CD4-positive, alpha-beta T cell treated with Interleukin-10 for 1 hour (primary cell): ENCODE measurements at places on chromosomes 5 and 9.

DNA sequence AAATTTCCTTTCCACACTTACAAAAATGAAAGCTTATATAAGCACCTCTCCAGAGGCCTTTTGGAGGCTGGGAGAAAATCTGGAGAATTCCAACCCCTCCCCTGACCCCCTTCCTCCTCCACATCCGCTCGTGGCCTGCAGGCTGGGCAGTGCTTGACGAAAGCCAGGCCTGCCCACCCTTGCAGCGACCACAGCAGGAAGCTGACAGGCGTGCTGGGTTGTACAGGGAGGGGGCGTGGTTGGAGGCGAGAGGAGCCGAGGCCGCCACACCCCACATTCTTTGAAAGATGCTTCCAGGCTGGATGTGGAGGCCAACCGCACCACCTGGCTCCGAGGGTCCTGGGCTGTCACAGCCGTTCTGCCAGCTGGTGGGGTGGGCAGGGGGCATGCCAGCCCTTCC is 47.8 kb upstream of the IER5L start:
- peak; percentile 59 for DNase-seq

GRCh38 chr5:177600508-177601018 is 631 bp downstream of the B4GALT7 start:
- peak; percentile 11 for DNase-seq

DNA sequence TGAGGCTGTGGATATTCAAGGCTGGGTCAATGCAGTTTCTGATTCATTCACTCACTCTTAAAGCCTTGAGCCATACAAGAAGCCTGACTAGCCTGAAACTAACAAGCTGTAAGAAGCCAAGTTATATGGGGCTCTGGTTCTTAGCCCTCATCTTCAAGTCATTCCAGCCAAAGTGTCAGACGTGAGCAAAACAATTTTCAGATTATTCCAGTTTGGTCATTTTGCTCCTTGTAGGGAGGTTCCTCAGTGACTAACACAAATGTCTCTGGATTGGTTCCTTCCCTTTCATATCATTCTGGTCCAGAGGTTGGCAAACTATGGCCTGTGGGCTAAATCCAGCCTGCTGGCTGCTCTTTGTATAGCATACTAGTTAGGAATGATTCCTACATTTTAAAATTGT is 12.5 kb upstream of the SHOC1 start:
- no peak for DNase-seq

- DNase-seq: no peak
These were observed 51.1 kb downstream of the PDE6A start for GRCh38 chr5:149893403-149893931.

GRCh38 chr9:78132701-78133058 is 101.1 kb upstream of the GNAQ start:
- DNase-seq: peak; percentile 33

GRCh38 chr5:16690243-16690852 is 73.6 kb upstream of the RETREG1 start:
- DNase-seq: no peak

DNA sequence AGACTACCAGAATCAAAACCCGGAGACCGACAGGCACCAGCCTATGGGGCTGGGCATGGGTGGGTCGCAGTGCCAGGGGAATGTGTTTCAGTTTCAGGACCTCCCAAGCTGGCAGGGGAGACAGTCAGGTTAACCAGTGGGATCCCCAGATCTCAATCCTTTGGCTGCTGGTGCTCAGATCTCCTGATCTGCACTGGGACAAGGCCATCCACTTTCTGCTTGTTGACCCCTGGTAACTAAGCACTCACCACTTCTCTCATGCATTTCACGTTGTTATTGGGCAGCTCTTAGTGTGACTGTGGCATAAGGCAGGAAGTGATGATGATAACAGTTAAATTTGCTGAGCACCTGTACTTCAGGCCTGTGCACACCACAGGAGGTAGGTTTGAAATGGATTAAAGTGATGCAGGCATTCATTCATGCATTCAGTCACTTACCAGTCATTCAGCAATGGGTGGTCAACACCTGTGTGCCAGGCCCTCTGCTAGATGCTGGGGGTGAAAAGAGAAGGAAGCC is 42.1 kb upstream of the STXBP1 start:
- peak; percentile 51 for DNase-seq

DNA sequence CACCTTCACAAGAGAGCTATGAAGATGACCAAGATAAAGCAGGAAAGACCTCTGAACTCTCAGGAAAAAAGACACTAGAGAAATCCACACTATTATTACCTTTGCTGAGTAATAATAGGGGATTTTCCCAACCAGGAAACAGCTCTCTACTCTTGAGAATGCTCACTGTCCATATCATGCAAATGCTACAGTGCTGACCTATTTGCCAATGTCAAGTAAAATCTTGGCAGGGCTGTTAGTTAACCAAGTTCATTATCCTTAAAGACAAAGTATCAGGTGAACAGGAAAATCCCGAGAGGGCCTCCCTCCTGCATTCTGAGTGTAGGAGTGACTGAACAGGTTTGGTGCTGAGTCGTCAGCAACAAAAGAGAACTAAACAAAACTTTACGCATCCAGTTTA is 306.6 kb downstream of the ACTL7B start:
- DNase-seq: no peak

DNA sequence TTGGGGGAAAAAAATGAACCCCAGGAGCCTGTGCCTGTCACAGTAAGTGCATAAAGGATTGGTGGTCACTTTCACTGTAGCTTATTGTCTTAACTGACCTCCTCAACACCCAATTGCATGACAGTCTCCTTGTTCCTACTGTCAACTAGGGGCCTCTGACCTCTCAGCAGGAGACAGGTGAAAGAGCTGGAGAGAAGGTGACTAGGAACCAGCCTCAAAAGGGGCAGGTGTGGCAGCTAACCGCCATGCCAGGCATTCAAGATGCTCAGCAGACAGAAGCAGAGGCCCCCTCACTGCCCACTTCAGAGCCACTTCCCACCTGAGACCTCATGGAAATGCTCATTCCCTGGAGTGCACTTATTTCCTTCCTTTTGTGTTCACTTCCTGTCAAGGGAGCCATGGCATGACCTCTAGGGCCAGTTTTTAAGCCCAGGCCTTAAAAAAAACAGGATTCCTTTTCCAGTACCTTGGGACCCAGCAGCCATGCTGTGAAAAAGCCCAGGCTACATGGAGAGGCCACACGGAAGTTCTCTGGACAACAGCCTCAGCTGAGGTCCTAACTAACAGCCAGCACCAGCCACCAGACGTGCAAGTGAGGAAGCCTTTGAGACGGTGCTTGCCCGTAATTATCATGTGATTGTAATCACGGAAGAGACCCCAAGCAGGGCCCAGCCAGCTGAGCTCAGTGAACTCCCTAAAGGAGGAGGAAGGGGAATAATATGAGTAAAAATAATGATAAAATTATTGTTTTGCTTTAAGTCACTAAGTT is 74.9 kb downstream of the NSUN2 start:
- DNase-seq: no peak

DNA sequence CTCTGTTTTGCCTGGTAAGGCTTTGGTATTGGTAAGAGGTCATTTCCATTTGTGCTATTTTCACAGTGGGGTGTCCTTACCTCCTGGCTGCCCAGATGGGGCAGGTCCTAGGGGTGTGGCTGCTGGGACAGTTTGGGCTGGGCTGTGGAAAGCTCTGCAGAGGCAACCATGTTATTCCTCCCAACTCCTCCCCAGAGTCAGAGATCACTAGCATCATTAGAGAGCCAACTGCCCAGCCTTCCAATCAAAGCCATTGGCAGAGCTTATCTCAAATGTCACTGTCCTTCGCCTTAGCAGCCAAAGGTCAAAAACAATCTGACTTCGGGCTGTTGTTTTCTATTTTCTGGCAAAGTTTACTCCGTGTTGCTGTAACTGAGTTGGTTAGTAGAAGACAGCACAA is 33.6 kb upstream of the HRH2 start:
- DNase-seq: no peak

GRCh38 chr5:100406640-100407039 is 128.5 kb upstream of the FAM174A start:
- DNase-seq: no peak

GRCh38 chr9:7320139-7320538 is 479.4 kb downstream of the DMAC1 start:
- DNase-seq: no peak

- no peak for DNase-seq
These were observed 42.8 kb downstream of the TEX10 start for GRCh38 chr9:100309992-100310391.

DNA sequence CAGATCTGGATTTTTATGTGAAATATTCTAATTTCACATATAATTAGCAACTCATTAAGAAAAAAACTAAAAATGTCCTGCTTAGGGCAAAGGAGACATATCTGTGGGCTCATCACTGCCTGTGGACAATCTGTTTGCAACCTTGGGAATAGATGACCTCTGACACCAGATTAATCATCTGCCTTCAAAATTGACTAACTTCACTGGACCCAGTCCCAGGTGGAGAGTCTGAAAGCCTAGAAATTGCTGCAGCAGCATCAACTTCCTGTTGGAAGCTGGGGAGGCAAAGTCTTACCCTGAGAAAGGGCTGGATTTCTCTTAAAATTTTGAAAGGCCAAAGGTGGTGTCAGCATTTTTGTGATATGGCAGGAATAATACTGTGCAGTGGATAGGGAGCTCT is 76.3 kb upstream of the TNC start:
- no peak for DNase-seq

GRCh38 chr9:73132034-73132776 is 19.5 kb upstream of the ANXA1 start:
- peak; percentile 91 for DNase-seq

DNA sequence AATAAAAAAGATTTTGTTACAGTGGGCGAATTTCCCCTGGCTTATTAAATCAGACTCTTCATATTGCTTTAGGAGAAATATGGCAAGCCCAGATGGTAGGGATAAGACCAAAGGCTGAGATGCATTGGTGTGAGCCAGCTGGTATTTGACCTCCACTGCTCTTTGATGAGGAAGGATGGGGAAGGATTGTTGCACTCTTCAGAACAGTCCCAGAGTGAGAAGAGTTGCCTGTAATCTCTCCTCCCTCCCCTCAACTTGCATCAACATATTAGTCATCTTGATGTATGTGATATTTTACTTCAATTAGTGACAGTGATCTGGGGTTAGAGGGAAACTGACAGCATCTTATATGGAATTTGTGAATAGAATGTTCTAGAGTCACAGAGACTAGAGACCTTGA is 136.6 kb downstream of the ADAMTS12 start:
- DNase-seq: no peak

DNA sequence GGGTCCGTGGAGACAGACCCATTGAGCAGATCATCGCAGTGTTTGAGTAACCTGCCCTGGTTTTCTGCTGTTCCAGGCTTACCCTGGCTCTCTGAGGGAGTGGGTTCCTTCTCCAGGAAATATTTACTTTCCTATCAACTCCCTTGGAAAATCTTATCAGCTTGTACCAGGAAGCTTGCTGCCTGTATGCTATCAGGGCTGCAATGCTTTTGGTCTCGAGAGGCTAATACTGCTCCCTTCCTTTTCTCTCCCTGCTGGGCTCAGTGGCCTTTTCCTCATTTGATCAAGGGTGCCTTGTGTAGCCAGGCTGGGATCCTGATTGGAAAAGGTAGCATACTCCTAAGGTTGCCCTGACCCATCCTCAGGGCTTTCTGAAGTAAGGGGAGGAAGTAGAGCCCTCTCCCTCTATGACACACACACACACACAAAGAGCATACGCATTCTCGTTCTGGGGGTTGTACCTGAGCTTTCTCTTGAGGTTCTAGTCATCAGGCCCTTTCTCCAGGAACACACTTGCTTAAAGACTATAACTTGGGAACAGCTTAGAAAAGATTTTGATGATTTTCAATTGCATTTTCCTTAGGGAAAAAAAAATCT is 41.6 kb downstream of the CYSTM1 start:
- DNase-seq: no peak

DNA sequence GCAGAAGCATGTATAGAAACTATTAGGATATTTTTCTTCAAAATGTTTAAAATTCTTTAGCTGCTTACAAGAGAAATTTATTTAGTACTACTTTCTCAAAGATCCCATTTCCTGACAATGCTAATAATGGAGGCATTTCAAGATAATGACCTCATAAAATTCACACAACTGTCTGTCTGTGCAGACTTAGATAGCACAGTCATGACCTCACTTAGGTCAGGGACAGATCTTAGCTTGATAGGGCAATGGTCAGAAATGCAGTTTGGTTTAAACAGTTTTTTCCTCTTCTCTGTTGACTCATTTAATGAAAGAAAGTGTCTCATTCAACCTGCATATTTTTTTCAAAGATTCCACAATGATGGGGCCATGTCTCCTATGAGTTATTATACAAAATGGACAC is 128.4 kb downstream of the GRIA1 start:
- no peak for DNase-seq

DNA sequence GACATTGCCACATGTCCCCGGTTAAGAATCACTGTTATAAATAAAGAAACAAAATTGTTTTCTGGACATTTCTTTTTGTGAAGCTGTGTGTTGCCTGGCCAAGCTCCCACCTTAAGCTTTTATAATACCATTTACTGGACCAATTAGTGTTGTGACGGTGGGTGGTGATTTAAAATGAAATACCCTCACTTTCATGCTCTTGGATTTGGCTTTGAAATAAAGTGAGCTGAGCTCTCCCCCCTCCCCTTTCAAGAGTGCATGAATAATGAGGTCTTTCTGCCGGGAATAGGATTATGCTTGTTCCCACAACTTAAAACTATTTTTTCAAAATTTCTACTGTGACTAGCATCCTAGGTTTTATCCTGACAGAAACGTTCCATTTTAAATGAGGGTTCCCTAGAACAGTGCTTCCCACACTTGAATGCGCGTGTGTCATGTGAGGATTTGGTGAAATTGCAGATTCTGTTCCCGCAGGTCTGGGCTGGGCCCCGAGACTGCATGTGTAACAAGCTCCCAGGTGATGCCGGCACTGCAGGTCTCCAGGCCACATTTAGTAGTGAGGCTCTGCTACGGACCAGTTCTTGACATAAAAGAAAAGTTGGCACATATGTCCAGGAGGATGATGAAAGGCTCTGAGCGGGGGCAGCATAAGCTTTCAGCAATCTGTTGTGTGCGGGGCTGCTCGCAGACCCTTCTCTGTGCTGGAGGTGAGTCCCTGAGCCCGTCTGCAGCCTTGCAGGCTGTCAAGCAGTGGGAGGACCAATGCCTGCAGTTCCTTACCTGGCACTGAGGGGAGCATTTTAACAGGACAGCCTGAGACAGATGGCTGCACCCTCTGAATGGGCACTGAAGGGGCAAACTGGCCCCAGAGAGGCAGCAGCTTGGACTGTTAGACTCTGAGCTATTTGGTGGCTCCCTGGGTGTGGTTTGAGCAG is 24.4 kb downstream of the IQGAP2 start:
- DNase-seq: no peak

DNA sequence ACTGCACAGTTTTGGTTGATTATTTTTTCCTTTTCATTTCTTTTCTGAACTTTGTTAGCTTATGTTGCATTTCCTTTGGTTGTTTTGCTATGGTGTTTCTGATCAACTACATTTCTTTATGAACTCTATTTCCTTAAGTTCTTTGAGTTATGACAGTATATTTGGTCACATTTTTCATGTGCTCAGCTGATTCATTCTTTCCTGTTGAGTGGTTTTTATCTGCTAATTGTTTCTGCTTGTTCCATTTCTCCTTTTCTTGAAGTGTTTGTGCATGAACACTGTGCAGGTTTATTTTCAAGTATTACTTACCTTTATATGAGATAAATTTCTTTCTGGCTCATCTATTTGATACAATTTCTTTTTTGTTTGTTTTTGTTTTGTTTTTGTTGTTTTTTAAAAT is 50.9 kb upstream of the MACIR start:
- DNase-seq: no peak
